NCI-H345 (cell line): ENCODE measurements at places on chromosomes 5 and 9.

DNA sequence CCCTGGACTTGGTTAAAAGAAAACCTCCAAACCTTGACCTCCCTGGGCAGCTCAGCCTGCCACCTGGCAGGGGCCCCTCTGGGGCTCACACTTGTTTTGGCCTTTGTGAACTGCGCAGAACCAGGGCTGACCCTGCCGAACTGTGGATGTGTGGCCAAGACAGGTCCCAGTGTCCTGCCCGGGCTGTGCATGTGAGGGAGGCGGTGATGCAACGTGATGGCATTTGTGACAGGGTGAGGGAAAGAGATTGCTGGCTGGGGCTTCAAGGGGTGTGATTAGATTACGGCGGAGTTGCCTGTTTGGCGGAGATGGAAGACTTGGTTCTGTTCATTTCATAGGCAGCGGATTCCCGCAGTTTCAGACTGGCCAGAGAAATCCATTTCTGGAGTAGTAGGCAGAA, 30.4 kb upstream of the NKX2-5 start:
- DNase-seq: no peak

DNA sequence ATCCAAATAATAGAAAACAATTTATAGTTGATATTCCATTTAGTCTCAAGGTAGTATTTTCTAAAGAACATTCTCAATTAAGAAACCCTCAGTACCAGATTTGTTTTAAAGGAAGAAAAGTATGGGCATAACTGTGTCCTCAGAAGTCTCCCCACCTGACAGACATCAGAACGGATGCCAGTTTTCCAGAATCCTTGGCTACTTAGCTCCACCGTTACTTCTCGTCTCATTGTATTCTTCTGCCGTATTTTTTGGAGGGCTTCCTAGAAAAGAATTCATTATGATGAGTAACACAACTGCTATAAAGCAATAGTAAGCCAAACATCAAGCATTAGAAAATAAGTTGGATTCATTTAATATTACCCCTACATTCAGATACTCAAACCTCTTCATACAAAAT, 67.8 kb downstream of the DROSHA start:
- no peak for DNase-seq

GRCh38 chr5:99005506-99005905, 76.7 kb upstream of the CHD1 start:
- DNase-seq: no peak

GRCh38 chr9:3824581-3824980, 298.8 kb upstream of the RFX3 start:
- DNase-seq: no peak

DNA sequence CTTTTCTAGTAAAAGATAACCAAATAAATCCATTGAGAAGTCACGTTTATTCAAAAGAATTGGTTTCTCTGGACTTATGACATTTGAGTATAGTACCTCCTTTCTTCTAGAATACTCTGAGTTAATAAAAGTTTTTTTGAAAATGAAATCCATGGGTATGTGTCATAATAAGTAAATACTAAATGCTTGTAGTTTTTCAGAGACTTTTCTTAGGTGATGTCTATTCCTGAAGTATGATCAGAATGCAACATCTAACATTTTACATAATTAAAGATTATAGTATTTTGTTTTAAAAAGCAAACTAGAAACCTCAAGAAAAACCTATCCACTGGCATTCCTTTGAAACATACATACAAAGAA, 63.2 kb downstream of the NFIB start:
- DNase-seq: no peak

GRCh38 chr9:22244139-22245011, 202.2 kb upstream of the DMRTA1 start:
- DNase-seq: peak; percentile 21

- no peak for DNase-seq
Observed at GRCh38 chr9:115637661-115638060, 515.9 kb upstream of the PAPPA start.

DNA sequence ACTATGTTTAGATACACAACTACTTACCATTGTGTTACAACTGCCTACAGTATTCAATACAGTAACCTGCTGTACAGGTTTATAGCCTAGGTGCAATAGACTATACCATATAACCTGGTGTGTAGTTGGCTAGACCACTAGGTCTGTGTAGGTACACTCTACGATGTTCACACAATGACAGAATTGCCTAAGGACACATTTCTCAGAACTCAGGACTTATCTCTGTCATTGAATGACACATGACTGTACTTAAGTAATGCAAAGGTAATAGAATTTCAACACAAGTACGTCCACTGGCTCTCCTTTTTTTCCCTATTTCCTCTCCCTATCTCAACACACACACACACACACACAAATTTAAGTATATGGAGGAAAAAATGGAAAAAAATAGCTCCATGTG, 385.6 kb downstream of the CTNND2 start:
- DNase-seq: no peak

- DNase-seq: no peak
Observed at GRCh38 chr9:17082343-17083064, 52.3 kb upstream of the CNTLN start.

DNA sequence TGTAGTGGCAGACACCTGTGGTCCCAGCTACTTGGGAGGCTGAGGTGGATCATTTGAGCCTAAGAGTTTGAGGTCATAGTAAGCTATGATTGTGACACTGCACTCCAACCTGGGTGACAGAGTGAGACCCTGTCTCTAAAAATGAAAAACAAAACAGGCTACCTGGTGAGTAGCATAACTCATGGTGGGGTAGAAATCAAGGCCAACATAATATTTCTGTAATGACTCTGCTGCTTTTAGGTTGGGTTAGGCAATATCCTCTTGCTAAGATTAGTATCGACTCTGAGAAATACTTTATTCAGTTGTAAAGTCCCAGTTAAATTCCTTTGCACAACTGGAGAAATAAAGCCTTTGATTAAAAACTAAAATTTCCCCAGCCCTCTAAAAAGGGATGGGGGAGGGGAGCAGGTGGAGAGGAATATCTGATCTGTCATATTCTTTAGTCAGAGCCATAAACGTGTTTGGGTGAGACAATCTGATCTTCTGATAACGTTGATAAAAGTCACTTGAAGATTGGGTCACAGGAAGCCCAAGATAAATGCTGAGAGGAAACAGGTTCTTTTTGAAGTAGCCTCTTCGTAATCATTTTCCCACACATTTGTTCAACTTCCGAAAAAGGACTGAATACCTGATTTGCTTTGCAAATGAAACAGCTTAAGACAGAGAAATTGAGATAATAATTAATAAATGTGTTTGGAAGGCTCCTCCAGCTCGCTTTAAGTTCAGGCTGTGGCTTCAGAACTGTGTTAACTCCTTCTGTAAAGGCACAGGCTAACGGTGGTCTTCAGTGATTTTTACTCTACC, 14.9 kb downstream of the IL4 start:
- no peak for DNase-seq

DNA sequence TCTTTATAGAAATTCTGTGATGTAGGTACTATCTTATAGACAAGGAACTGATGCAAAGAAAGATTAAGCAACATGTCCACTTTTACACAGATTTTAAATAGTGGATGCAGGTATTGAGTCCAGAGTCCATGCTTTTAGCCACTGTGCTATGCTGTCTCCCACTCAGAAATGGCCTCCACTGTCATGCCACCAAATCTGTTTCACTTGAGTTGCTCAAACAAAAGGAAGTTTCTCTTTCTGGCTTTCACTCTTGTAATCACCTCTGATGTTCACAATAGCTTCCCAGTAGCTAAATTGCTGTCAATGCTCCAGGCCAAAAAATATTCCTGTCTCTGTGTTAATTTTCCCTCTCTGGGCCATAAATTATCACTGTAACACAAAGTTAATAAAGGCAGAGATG, 77.0 kb upstream of the RASA1 start:
- no peak for DNase-seq

DNA sequence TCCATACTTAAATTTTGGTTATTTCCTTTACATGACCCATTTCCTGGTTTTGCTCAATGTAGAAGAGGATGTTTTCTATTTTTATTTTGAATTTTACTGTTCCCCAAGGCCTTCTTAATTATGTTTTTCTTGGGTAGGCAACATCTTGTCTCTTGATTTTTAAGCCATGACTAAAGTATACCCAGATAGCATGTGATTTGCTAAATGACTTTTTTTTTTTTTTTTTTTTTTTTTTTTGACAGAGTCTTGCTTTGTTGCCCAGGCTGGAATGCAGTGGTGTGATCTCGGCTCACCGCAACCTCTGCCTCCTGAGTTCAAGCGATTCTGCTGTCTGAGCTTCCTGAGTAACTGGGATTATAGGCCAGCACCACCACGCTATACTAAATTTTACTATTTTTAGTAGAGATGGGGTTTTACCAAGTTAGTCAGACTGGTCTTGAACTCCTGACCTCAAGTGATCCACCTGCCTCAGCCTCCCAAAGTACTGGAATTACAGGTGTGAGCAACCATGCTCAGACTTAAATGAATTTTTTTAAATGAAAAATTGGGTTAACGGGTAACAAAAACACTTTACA, 198.6 kb upstream of the DAB2 start:
- no peak for DNase-seq

DNA sequence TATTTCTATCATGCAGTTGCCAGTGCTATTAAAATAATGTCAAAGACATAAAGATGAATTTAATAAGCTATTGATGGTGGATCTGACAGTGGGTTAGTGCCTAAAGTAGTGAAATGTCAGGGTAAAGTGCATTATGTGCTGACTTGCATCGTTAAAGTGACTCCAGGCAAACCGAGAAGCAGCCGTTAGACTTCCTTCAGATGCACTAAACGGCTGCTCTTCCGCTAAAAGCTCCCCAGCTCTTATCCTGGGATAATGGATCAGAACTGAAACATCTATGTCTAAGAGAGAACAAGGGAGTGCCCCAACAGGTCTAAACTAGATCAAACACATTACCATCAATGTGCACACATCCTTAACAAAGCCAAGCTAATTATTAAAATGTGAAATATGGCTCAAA, 468.2 kb downstream of the NTRK2 start:
- DNase-seq: no peak

DNA sequence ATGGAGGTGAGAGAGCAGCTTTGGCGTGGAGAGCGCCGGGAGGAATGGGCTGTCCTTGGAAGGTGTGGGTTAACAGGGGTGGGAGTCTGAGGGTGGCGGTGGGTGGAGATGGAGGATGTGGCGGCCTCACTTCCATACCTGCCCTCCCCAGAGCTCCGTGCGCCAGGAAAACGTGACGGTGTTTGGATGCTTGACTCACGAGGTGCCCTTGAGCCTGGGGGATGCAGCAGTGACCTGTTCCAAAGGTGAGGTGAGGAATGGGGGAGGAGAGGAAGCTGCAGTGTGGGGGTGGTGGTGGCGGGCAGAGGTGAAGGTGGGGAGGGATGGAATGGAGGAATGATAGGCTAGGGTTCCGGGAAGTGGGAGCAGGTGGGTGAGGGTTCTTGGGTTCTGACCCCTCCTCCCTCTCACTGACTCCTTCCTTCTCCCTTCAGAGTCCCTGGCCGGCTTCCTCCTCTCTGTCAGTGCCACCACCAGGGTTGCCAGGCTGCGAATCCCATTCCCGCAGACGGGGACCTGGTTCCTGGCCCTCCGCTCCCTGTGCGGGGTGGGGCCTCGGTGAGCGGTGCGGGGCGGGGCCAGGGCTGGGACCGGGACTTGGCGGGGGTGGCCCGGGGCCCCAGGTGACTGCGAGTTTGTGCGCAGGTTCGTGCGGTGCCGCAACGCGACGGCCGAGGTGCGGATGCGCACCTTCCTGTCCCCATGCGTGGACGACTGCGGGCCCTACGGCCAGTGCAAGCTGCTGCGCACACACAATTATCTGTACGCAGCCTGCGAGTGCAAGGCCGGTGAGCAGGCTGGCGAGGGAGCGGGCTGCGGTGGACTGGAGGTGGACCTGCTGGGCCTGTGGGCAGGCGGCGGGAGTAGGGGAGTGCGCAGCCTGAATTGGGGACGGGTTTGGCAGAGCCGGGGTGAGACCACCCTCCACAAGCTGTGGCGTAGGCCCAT, 17.1 kb downstream of the TMEM8B start:
- DNase-seq: no peak

DNA sequence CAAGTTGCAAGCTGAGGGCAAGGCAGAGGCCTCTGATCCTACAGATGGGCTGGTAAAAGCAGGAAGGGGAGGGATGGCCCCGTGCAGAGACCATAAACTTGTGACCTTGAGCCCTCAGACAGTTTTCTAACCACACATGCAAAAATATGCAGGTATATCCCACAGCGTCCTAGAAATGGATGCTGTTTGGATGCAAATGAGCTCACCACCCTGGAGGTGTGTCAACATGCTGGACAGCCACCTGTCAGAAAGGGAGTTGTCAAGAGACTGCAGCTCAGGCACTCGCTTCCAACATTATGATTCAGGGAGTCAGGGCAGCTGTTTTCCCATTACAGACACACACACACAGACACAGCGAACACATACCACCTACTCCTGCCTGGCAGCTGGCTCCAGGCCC, 97.3 kb upstream of the PANK3 start:
- DNase-seq: peak; percentile 66

- no peak for DNase-seq
Observed at GRCh38 chr5:11962122-11962521, 57.9 kb upstream of the CTNND2 start.

GRCh38 chr9:107536462-107536861, 46.9 kb upstream of the KLF4 start:
- DNase-seq: no peak

GRCh38 chr9:2213830-2214468, 198.8 kb downstream of the SMARCA2 start:
- no peak for DNase-seq
